CD4-positive, alpha-beta T cell treated with Interleukin-12 subunit alpha and Interleukin-12 subunit beta, for 1 hour (primary cell): ENCODE measurements at places on chromosomes 1 and 21.

GRCh38 chr1:2595261-2595811 is 8.8 kb downstream of the PRXL2B start:
- DNase-seq = no peak

DNA sequence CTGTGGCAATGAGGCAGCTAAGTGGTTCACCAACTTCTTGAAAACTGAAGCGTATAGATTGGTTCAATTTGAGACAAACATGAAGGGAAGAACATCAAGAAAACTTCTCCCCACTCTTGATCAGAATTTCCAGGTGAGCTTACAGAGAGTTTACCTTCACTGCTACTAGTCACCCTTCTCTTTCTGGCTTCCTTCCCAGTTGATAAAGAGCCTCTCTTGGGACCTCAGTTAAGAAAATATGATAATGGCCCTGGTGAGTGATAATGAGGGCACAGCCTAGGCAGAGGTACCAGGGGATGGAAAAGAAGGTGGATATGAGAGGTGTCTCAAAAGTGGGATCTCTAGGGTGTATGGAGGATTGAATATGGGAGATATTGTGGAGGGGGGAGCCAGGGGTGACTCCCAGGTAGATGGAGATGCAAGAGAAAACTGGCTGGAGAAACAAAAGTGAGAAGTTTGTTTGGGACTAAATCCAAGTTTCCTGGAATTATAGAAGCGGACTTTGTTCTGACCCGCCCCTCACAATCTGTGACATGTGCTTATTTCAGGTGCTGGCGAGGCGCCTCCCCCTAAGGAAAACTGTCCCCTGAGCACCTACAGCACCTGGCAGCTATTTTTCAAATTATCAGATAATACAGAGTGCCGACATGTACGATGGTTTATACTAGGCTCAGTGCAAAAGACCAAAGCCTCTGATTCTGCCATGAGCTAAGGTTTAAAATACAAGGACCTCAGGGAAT is 13.7 kb downstream of the MTARC2 start:
- DNase-seq = no peak

GRCh38 chr1:1434131-1434823 is 1.2 kb upstream of the VWA1 start:
- no peak for DNase-seq

DNA sequence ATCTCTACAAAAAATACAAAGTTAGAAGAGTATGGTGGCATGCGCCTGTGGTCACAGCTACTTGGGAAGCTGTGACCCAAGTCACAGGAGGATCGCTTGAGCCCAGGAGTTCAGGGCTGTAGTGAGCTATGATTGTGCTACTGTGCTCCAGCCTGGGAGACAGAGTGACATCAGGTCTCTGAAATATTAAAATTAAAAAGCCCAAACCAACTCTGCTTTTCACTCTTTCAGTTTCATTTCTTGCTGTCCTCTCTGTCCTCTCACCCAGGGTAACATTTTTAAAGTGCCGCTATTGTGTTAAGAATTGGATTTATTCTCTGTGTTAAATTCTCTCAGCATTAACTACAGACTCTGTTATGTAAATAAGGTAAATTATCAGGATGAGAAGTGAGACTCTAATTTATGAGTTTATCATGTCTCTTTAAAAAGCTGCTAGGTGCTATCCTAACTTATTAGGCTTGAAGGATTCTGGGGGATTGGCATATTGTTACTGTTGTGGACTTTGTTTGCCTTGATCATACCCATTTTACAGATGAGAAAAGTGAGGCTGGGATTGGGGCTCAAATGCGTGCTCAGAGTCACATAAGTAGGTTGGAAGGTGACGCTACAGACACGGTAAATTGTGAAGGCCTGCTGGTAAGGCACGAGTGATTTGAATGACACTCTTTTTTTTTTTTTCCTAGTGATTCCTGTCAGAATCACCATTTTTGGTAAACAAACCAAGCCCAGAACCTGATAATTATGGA is 46.5 kb downstream of the B3GALT5 start:
- DNase-seq = no peak

DNA sequence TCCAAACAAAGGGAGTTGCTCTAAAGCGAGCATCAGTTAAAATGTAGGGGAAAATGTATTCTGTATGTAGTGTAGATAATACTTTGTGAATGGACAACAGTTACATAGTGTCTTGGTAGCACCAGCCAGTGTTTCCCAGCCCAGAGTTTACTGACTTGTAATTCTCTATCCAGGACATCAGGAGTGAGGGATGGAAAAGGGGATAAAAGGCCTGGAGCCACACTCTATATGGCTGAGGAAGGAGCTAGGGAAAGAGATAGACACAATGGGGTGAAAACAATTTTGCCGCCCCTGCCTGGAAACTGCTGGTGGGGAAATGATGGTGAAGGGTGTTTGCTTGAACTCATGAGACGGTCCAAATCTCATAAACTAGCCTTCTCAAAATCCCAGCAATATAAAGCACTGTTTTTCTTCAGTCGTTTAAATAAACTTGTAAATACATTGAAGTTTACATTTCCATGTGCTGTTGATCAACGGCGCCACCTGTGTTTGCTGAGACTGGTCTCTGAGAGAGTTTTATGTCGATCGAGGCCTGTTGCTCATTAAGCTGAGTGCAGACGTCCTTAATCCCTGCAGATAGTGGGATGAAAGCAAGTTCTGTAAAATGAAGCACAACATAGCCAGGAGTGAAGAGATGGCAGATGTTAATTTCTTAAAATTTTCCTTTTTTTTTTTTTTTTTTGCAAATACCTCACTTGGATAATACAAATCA is 27.9 kb upstream of the AGO1 start:
- DNase-seq = no peak

GRCh38 chr21:25831300-25831960 is 96.7 kb downstream of the GABPA start:
- DNase-seq = no peak
